Umbilical cord (tissue), 2 donors: ENCODE measurements at places on chromosomes 16 and 17.

GRCh38 chr16:88437367-88437964 lies 15.6 kb upstream of the ZFPM1 start:
- DNase-seq, result no peak

DNA sequence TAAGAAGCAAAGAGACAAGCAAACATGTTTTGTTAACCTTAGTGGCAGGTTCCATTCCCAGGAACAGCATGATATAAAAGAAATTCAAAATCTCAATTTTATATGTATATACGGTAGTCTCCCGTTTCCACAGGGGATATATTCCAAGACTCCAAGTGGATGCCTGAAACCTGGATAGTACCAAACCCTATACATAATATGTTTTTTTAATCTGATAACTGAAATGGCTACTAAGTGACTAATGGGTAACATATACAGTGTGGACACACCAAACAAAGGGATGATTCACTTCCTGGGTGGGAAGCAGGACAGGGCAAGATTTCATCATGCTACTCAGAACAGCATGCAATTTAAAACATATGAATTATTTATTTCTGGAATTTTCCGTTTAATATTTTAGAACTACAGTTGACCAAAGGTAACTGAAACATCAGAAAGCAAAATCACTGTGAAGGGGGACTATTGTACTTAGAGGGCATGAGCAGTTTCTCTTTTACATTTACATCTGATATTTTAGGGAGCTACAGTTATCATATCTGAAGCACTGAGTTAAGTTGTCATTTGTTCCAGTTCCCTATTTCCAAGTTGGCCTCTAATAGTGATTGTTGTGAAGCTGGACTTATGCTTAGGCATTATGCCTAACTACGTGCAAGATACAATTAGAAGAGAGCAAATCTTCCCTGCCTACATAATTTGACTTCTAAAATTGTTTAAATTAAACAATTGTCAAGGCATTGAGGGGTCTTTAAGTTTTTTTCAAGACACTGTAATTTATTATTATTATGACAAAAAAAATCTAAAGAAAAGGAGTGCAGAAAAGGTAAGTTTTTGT lies 34.1 kb upstream of the ABCA6 start:
- DNase-seq, result no peak

DNA sequence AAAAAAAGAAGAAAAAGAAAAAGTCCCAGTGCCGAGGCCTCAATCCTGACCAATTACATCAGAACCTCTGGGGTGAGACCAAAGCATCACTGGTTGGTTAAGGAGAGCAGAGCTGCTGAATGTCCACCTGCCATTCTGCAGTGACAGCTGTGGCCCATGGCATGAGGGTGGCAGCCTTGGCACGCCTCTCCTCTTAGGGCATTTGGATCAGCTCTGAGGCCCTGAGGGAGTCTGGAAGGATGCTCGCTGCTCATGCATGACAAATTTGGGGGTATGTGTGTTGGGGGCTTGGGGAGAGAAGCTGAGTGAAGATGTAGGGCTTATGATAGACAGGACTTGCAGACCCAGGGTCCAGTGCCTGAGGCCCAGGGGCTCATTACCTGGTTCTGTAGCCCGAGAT lies 26.3 kb downstream of the MYLK3 start:
- no peak for DNase-seq

- DNase-seq, result no peak
These were observed 60.9 kb upstream of the ZNF750 start for GRCh38 chr17:82900741-82901140.

GRCh38 chr17:21280081-21280518 lies 4.4 kb upstream of the MAP2K3 start:
- DNase-seq, result peak; percentile 82

DNA sequence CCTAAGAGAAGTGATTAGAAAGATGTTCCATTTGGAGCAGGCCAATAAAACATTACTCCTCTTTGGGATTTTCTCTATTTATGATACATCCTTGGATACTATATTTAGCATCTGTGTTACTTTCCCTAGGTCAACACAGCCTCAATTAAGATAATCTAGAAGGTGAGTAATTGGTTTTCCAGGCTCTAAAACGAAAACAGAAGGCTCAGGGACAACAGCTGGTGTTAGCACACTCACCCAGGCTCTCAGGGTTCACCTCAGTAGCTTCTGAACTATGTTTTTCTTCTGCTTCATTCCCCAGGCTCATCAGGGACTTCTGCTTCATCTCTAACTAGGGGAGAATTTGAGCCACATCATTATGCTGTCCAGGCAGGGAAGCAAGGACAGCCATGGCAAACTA lies 76.6 kb downstream of the ZZEF1 start:
- no peak for DNase-seq
